ENCODE measurements at places on chromosomes 11 and 22.

- no peak for DNase-seq
These were observed 15.2 kb upstream of the FCHSD2 start for GRCh38 chr11:73157101-73158010.

GRCh38 chr22:33126881-33127280 lies 68.7 kb upstream of the SYN3 start:
- peak; percentile 65 for DNase-seq

- no peak for DNase-seq
These were observed 53.0 kb downstream of the LHFPL7 start for GRCh38 chr22:24893341-24894070.

DNA sequence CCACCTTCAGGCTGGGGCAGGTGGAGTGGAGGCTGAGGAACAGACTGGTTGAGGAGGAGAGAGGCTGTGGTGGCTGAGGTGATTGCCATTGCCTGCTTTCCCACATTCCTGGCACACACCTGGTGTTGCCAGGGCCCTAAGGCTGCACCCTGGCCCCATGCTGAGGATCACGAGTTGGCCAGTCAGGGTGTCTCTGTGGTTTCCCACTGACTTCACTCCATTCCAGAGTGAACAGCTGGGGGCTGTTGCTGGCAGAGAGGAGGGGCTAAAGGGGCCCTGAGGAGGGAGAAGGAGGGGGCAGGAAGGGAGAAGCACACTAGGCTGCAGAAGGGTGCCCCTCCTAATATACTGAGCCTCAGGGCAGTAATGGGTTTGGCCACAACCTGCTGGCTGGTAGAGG lies 1.8 kb downstream of the TMEM86A start:
- DNase-seq = no peak

GRCh38 chr11:133360860-133361688 lies 171.2 kb downstream of the OPCML start:
- DNase-seq = no peak

DNA sequence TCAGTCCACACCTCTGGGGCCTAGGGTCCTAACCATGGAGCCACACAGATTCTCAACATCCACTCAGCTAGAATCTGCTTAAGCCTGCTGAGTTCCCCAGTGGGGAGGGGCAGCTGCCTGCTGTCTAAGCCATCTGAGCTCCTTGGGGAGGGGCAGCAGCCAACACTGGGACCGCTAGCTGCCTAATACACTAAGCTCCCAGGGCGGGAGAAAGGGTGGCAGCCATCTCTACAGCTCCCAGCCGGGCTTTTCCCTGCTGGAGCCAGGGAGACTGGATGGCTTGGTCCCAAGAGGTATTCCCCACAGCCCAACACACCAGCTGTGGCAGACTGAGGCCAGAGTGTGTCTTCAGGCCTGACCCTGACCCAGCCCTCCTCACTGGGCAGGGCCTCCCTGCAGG lies 217.3 kb upstream of the TMEM45B start:
- no peak for DNase-seq

- no peak for DNase-seq
These were observed 257.4 kb downstream of the BRD1 start for GRCh38 chr22:49570032-49570848.

DNA sequence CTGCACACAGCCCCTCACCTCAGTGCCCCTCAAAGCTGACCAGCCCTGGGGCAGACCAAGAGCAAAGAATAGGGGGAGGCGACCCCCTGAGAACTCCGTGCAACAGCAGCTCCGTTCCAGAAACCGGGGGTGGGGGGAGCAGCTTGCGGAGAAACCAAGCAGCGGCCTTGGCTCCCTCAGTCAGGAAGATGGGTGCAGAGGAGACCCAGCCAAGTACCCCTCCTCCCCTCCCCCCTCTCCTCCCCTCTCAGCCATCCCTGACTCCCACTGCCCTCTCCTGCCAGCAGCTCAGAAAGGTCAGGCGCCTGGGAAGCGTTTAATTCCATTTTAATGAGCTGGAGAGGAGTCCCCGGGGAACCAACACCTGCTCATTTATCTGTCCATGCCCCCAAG lies 78.9 kb downstream of the PDE2A start:
- DNase-seq = no peak

GRCh38 chr22:23555118-23555517 lies 25.0 kb downstream of the IGLL1 start:
- no peak for DNase-seq

GRCh38 chr11:77106759-77107158 lies 4.1 kb downstream of the OMP start:
- no peak for DNase-seq

Measured in cerebellar cortex (tissue), 1 donor.